ENCODE measurements at places on chromosomes 11 and 22. TPM values are rescaled to one million over a fixed set of nuclear protein-coding genes. Genes with fewer than 3 reads are reported as not detected.

Gene ASCL3
- total RNA-seq = not detected

Gene TPH1
- total RNA-seq = under 0.01 TPM

Gene SLC35E4
- 103 TPM for total RNA-seq

Gene TREH
- total RNA-seq = not detected

Gene NNMT
- total RNA-seq = 193 TPM

Gene OR52N4
- total RNA-seq = not detected

Gene PANX2
- total RNA-seq = 0.37 TPM

Gene OR52D1
- total RNA-seq = not detected

Gene MYO7A
- under 0.01 TPM for total RNA-seq

Gene SYCE3
- total RNA-seq = not detected

Gene PRRG4
- total RNA-seq = not detected

Gene MUS81
- total RNA-seq = 65.9 TPM

Gene LRRC10B
- total RNA-seq = not detected

Gene HEPHL1
- not detected for total RNA-seq

Gene USP2
- not detected for total RNA-seq

Gene SMIM35
- not detected for total RNA-seq

Gene MFRP
- total RNA-seq = not detected

Gene TSGA10IP
- not detected for total RNA-seq

Gene OR56A4
- not detected for total RNA-seq

Gene DEUP1
- not detected for total RNA-seq

Gene YPEL1
- total RNA-seq = 0.37 TPM

Gene RIBC2
- total RNA-seq = 1.1 TPM

Gene SLC22A12
- not detected for total RNA-seq

Gene ART5
- not detected for total RNA-seq

Gene NDUFC2
- 115 TPM for total RNA-seq

Gene MMP13
- total RNA-seq = not detected

Gene GLB1L2
- 3.5 TPM for total RNA-seq

Gene VSIG10L2
- total RNA-seq = not detected

Gene PATE4
- total RNA-seq = not detected

Gene LMO2
- total RNA-seq = under 0.01 TPM

Gene MB
- total RNA-seq = not detected

Gene PATE2
- total RNA-seq = 0.37 TPM

Gene SEC14L6
- not detected for total RNA-seq

Gene TSPAN32
- total RNA-seq = 0.37 TPM

Gene KRTAP5-6
- not detected for total RNA-seq

Gene APOBEC3C
- 16.2 TPM for total RNA-seq

Gene MFNG
- total RNA-seq = 0.59 TPM

Gene CYP2D6
- total RNA-seq = 0.37 TPM

Gene OR5B21
- not detected for total RNA-seq

Gene OR8B4
- total RNA-seq = not detected

Gene DDX25
- total RNA-seq = not detected

Gene CSRP3
- total RNA-seq = not detected

Gene SLC17A6
- total RNA-seq = not detected

Gene DEFB108B
- not detected for total RNA-seq

Gene DAGLA
- total RNA-seq = 3.1 TPM

Gene RIMBP3B
- total RNA-seq = under 0.01 TPM

Gene CYB561A3
- 29.4 TPM for total RNA-seq

Gene IGLL5
- total RNA-seq = not detected

Gene CEP126
- total RNA-seq = 1.6 TPM

Gene SHANK2
- 2.0 TPM for total RNA-seq

Gene BRD1
- 25.0 TPM for total RNA-seq

Data from subcutaneous preadipocyte (primary cell).